ENCODE measurements at places on chromosomes 1 and 21.

GRCh38 chr1:162855461-162856150 lies 5.4 kb downstream of the CCDC190 start:
- no peak for DNase-seq

DNA sequence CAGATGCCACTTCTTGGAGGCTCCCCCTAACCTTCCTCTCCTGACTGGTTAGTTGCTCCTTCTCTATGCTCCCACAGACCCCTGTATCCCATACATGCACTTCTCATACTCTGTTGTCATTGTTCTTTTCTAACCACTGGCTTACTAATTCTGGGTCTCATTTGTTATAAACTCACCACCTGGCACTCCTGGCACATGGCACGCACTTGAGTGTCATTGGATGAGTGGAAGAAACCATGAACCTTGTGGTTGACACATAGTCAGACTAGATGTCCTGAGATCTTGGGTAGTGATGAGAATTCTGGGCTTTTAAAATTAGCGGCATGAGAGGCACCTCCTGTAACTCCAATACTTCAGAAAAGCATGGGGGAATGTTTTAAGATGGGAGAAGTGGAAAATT lies 49.3 kb downstream of the TRIM62 start:
- no peak for DNase-seq

GRCh38 chr21:36092681-36093080 lies 22.9 kb downstream of the CBR1 start:
- no peak for DNase-seq

- DNase-seq, result peak; percentile 31
Measured at GRCh38 chr1:206923009-206923960, 1.5 kb upstream of the FCMR start.

DNA sequence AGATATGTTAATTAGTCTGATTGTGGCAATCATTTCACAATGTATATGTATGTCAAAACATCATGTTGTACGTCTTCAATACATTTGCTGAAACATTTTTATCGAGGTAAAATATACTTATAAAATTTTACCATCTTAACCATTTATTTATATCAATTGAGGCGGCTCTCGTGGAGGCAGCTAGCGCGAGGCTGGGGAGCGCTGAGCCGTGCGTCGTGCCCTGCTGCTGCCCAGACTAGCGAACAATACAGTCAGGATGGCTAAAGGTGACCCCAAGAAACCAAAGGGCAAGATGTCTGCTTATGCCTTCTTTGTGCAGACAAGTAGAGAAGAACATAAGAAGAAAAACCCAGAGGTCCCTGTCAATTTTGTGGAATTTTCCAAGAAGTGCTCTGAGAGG lies 202.5 kb upstream of the PBX1 start:
- DNase-seq, result no peak

- peak; percentile 86 for DNase-seq
Measured at GRCh38 chr1:59947047-59947938, 20.7 kb upstream of the CYP2J2 start.

GRCh38 chr1:107132195-107132594 lies 8.6 kb upstream of the NTNG1 start:
- no peak for DNase-seq

GRCh38 chr1:228346731-228347130 lies 59.9 kb downstream of the TRIM11 start:
- DNase-seq, result no peak

- DNase-seq, result no peak
Measured at GRCh38 chr21:17989780-17990179, 170.6 kb upstream of the C21orf91 start.

GRCh38 chr1:81437213-81437612 lies 363.5 kb upstream of the ADGRL2 start:
- DNase-seq, result no peak

DNA sequence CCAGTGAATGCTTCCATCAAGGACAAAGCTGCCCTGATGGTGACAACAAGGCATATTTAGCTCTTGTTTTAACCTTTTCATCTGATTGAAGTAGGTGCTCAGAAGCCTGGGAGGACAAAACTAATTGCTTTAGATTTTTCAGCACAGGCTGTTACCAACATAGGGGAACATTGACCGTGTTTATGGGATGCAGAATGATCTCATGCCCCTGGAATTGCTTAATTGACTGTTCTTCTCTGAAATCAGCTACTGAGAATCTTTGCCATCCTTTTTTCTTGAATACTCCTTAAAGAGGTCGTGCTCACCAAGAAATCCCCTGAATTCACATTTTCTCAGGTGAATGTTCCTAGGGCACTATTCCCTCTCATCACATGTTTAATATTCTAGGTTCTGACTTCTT lies 95.9 kb upstream of the CCDC190 start:
- no peak for DNase-seq

- DNase-seq, result no peak
Measured at GRCh38 chr1:24562625-24563024, 6.7 kb downstream of the NCMAP start.

GRCh38 chr1:61892977-61893376 lies 150.7 kb downstream of the PATJ start:
- DNase-seq, result no peak

- no peak for DNase-seq
Measured at GRCh38 chr1:88744142-88744541, 60.1 kb downstream of the PKN2 start.

GRCh38 chr1:216014086-216014485 lies 409.2 kb downstream of the USH2A start:
- DNase-seq, result no peak

GRCh38 chr1:17307946-17308345 lies at the start of gene PADI4:
Gene PADI4 (plus strand): TSS chr1:17308197. CDS start chr1:17308223, 26 bp downstream.
- DNase-seq, result peak; percentile 69

GRCh38 chr1:18217398-18218043 lies 109.9 kb downstream of the IGSF21 start:
- DNase-seq, result peak; percentile 52

DNA sequence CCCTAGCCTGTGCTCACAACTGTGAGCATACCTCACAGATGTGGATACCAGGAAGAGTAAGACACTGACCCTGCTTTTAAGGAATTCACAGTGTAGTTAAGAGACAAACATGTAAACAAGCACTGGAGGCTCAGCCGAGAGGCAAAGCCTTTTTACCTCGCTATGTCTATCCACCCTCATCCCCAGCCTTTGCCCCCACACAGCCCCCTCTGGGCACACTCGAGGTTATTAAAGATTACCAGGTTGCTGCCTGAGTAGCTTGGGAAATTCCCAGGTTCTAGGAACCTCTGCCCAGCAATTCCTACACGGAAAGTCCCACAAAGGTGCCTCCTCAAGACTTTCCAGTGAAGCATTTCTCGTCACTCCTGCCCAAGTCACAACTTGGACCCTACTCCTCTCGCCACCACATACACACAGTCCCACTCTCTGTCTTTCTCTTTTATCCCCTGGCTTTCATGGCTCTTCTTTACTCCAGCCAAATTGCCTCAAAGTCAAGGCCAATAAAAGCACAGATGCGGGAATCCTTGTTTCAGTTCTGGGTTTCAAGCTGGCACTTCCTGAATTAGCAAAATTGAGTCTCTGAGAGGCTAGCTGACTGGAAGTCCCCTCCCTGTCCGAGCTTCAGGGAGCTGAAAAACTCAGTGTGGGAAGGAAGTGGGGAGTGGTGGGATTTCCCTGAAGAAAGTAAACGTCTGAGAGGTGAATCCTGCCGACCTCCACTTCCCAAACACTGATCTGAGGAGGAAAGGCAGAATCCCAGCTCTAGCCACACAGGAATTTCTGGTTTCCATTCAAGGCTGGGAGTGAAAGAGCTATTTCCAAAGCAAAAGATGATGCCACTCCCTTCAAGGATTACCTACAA lies 7.6 kb downstream of the DENND2D start:
- no peak for DNase-seq

DNA sequence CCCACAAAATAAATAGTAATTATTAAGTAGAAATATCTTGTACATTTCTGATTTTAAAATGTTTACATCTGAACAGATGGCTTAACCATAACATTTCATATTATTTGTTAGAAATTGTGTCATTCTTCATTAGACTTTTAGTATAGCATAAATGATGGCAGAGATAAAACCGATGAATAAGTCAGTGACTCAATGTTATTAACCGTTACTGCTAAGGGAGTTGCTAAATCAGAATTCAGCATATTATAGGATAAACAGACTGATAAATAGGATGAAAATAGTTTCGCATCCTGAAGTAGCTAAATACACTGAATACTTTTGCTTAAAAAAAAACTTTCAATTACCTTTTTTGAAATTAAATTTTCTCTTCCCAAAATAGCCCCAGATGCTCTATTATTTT lies 610.6 kb upstream of the ZP4 start:
- no peak for DNase-seq

DNA sequence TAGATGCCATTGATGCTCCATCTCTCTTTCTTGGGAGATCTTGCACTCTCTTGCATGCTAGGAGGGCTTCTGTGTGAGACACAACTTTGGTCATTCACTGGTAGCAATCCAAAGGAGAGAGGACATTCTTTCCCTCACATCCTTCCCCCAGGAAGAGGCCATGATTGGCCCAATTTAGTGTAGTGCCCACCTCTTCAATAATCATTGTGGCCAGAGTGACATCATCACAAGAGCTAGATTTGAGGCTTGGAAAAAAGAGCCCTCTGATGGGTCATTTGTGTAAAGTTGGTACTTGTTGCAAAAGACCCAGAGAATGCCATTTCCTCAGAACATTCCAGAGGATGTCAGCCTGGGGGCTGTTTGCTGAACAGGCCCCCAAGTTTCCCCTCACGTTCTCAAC lies 30.2 kb downstream of the S100A6 start:
- no peak for DNase-seq

GRCh38 chr1:117260761-117261423 lies 50.2 kb upstream of the VTCN1 start:
- no peak for DNase-seq

- peak; percentile 43 for DNase-seq
Measured at GRCh38 chr21:41921021-41921420, 32.8 kb downstream of the C2CD2 start.

- DNase-seq, result peak; percentile 75
Measured at GRCh38 chr21:41610042-41610839, 102.3 kb upstream of the TMPRSS2 start.

- no peak for DNase-seq
Measured at GRCh38 chr21:32626621-32627196, 14.5 kb upstream of the CFAP298 start.

DNA sequence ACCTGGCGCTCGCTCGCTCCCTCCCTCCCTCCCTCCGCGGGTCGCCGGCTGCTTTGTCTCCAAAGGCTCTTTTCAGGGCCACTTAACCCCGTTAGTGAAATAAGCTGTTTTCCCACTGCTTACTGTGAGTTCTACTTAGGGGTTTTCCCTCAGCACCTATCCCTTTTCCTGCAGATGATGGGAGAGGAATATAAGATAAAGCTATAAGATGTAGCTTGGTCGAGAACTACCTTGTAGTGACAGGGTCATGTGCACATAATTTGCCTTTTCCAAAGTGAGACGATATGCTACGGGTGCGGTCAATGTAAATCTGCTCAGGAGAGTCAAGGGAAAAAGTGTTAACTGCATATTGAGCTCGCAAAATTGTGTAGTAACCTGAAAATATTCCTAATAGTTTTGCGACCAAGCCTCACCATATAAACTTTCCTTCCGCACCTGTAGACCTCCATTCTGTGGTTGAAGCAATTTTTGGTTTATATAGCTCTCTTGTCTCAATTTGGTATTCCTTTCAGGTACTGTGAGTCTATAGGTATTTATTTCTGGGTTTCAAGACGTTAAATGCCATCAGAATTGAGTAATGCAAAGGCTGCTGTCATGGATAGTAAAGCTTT lies 55.8 kb upstream of the BOLA1 start:
- peak; percentile 62 for DNase-seq

DNA sequence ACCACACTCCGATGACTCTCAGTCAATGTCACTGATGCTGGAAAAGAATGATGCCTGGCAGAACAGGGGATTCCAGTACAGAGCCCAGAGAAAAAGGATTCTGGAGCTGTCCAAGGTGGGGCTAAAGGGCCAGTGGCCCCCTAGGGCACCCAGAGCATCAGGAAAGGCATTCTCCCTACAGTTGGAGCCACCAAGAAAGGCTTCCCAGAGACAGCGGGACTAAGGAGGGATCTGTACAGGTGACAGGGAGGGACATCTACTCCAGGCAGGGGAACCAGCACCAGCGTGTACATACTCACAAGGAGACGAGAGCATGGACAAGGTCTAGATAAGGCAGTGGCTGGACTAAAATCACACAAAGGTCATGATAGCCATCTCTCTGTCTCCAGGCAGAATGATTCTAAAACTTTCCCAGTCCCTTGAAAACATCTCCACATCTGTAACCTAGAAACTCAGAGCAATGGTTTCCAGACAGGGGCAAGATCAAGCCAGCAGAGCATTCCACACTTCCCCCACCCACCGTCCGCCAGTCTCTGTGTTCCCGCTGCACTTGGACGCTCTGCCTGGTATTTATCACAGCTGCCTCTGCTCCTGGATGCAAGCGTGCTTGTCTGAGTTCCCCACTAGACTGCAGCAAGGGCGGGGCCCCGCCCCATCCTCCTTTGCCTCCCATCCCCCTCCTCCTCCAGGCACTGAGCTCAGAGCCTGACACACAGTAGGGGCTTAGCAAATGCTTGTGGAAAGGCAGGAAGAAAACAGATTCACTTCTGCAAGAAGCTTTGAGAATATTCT lies 111.6 kb upstream of the ZC3H12A start:
- DNase-seq, result no peak

DNA sequence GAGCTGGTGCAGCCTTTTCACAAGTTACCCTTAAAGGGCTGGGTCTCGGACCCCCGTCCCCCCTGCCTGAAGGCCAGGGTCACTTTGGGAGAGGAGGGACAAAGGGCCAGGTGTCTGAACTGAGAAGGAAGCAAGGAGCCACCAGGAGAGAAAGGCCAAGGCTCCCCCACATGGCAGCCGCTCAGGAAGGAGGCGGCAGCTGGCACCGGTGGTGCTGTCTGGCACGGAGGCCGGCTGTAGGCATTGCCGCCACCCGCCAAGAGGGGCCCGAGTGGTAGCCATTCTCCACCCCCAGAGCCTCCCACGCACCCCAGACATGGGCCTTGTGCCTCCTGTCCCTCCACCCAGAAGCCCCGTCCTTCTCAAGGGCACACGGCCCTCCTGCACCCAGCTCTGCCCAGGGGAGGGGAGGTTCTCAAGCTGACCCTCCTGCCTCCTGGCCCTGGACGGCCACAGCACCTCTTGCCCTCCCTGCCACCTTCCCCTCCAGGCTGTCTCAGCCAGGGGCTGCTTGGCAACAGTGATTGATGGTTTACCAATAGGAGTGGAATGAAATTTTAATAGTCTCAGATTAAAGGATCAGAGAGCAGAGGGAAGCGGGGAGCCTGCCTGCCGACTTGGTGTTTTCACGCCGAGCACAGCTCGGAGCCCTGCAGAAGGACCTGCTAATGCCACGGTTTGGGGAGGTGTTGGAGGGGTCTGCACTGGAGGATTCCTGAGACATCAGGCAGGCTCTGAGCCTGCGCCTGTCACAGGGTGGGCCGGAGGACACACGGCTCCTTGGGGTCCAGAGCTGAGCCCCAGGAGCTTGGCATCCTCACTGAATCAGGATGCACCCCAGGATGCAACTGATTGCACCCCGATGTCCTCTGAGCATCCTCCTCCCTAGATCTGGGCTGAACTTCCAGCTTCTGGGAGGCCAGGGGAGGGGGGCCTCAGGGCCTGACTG lies 211.9 kb upstream of the VAMP3 start:
- no peak for DNase-seq

DNA sequence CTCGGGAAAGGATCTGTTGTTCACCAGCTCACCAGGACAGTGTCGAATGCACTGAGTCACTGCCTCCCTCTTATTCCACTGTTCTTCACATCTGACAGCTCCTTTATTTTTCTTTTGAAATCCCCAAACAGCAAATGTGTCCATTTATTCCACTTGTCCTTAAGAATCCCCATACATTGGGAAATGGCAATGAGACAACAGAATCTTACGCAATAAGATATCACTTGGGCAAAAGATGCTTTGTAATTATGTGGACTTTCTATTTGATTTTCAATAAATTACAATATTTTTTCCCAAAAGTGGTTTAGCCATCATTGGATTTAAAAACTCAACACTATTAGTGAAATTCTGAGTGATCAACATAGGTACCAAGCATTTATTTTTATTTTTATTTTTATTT lies 3.7 kb downstream of the KRTAP20-2 start:
- DNase-seq, result no peak

All from hematopoietic multipotent progenitor cell treated with erythropoietin and hydrocortisone succinate and interleukin-3 and kit ligand, for 6 days (in vitro differentiated cells).